Kidney epithelial cell (primary cell): ENCODE measurements at places on chromosomes 3 and 15. TPM values are rescaled to one million over a fixed set of nuclear protein-coding genes. Genes with fewer than 3 reads are reported as not detected.

The LSMEM2 gene
- not detected in 2 replicates for total RNA-seq

The NISCH gene
- total RNA-seq = 62.5 and 65.4 TPM in 2 replicates

- no peak for DNase-seq
Observed at GRCh38 chr3:82329300-82329699, 567.9 kb upstream of the GBE1 start.

DNA sequence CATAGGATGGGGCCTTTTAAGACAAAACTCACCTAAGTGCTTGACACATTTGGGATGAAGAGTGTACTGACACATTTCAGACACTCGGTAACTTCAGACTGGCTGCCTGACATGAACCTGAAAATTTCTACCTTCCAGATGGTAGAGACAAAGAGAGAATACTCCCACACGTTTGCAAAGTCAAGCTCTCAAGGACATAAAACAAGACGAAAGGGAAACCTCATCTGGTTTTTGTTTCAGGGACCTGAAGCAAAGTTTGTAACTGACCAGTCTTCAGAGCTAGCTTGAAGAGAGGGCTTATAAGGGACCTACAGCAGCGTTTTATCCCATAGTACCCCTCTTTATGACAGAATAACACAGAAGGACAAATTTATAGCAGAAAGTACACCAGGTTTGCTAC lies 41.9 kb downstream of the ZNF621 start:
- no peak for DNase-seq

DNA sequence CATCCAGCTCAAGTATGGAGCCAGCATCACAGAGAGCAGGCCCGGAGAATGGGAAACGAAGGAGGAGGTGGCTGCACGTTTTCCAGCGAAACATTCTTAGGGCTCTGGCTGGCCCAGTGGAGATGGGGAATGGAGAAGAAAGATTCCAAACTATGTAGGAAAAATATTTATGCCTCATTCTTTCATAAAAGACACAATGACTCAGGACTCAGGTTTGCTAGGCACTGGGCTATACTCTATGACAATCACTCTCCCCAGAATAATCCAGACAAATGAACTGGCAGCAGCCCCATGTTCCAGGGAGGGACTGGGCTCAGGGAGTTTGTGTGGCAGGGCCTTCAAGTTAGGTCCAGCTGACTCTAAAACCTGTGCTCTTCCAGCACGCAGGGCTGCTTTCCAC lies 110.8 kb upstream of the RAD18 start:
- no peak for DNase-seq

DNA sequence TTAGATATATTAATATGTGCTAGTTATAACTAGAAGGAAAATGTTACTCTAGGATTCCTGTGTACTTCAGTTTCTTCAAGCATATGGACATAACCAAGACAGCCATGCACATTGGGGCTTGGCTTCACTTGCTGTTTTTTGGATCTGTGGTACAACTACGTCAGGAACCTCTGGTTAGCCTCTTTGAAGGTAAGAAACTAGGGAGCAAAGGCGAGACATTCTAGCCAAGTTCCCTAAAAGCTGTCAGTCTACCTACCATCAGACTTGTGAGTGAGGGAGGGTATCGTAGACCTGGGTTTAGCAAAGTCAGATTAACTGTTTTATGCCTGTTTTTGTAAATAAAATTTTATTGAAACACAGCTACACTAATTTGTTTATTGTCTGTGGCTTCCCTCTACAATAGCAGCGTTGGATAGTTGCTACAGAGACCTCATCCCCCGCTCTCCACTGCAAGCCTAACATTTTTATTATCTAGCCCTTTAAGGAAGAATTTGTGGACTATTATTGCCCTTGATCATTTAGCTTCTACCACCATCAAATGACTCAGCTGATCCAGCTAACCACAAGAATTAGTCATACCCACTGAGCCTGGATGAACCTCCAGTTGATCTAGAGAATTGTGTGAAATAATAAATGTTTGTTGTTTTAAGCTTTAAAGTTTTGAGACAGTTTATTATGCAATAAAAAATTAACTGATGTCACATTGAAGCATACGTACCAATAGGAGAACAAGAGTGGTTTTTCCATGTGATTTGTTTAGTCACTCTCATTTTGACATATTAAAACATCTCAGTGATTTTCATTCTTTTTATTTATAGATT lies 58.1 kb downstream of the RSRC1 start:
- peak; percentile 93 for DNase-seq

DNA sequence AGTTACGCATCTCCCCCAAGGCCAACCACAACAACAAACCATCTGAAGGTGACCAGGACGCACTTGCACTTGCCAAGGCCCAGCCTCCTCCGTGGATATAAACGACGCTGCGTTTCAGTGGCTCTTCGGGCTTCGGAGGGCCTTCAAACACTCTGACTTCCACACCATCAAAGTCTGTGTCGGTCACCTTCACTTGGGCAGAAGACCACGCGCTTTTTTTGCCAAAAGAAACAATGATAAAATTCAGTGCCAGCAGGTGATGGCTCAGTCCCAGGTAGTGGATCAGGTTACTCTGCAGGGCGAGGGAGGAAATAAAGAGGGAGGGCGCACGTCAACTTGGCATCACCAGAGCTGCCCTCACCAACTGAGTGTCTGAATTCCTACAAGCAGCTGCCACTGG lies 63.0 kb downstream of the NCEH1 start:
- DNase-seq = no peak
